Sciatic nerve (tissue), 2 donors: ENCODE measurements at places on chromosomes 7 and 10. TPM values are rescaled to one million over a fixed set of nuclear protein-coding genes. Genes with fewer than 3 reads are reported as not detected.

DNA sequence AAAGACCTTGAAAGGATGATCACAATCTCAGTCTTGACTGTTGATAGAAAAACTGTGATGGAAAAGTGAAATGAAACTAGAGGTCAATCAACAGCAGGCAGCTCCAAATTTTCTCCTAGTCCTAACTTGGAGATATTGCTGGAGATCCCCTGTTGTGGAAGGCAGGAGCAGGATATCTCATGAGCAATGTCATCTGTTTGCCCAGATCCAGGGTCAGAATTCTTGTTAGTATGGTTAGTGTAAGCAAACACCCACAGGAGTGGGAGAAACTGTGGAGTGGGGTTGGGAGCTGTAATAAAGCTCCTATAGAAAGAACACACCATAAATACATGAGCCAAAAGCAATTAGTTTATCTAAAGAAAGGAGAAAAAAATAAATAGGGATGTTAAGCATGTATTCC, 169.0 kb downstream of the AKR1D1 start:
- no peak for DNase-seq

- DNase-seq: no peak
These were observed 440.2 kb downstream of the HTR7 start for GRCh38 chr10:90417476-90418210.

GRCh38 chr7:117021366-117021765, 68.1 kb downstream of the ST7 start:
- DNase-seq: no peak

TMEM176B gene
- 78.8 TPM for total RNA-seq

- DNase-seq: no peak
These were observed 714.3 kb downstream of the ANKRD7 start for GRCh38 chr7:118938845-118939244.

MRLN gene
- total RNA-seq: not detected

GRCh38 chr10:121631365-121632029, 33.3 kb upstream of the FGFR2 start:
- no peak for DNase-seq

DNA sequence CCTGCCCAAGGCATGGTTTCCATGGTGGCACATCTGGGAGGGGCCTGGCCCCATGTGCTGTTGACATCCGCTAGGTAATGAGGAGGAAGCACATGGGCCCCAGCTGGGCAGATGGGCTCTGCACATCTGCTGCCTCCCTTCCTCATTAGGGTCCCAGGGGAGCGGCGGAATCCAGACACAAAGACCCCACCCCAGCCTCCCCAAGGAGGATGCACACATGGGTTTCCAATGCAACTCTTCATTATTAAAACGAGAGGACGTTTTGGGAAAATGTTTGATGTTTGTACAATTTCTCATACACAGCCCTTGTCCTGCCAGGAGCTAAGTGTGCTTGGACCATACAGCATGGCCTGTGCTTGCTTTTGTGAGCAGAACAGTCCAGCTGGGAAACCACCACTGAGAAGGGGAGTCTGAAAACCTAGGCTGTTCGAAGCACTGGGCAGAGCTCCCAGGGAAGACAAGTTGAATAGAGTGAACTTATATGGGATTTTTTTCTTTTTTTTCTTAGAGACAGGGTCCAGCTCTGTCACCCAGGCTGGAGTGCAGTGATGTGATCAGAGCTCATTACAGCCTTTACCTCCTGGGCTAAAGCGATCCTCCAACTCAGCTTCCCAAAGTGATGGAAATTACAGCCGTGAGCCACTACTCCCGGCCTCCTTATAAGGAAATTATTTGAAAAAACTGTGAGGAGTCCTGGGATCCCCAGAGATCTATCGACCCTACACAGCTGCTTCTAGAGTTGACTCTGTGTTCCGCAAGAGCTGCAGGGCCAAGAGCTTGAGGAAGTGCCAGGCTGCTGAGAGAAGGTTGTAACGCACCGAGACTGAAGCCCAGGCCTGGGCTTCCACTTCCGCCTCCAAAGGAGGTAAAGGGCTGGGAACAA, 23.4 kb downstream of the FAM107B start:
- peak; percentile 66 for DNase-seq

- DNase-seq: no peak
These were observed 32.8 kb downstream of the BICC1 start for GRCh38 chr10:58545427-58545826.

PRLHR gene
- total RNA-seq: not detected

DNA sequence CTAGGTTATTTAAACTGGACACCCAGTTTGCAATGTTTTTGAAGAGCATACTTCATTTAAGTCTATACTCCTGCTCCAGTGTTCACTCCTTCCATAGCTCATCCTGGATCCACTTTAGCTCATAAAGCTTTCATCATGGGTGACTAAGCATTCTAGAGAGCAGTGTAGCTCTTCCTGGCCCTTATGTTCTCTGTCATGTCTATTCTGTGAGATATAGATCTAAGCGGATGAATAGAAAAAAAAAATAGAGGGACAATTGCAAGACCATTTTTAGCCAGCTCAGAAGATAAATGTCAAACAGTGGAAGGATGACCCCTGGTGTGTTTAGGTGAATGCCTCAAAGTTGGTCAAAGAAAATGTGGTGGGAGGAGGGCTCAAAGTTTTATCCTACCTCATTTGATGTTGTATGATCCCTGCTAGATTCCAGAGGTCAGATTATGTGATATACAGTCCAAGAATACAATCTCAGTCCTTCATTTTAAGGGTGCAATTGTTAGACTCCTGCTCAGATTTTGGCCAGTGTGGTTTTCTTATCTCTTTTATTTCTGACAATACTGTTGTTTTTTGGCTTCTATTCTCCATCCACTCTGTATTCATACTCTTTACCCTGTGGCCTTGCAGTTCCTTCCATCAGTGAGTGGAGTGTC, 7.5 kb upstream of the HECW1 start:
- no peak for DNase-seq

DNA sequence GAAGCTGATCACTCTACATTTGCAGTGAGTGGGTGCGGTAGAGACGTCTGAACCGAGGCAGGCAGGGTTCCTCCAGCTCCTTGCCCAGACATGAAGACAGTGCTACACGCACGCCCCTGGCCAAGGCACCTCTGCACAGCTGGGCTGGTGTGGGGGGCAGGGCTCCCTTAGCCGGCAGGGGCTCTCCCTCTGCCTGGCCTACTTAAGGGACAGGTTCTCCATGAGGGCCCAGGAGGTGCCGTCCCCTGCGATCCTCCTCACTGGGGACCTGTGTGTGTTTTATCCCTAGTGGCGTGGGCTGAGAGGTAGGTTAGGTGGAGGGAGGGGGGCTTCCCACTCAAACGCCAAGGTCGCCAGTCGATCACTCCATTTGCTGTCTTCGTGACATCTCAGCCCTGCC, 35.3 kb downstream of the IL15RA start:
- DNase-seq: no peak

TFPI2 gene
- total RNA-seq: 4.1 TPM

- DNase-seq: no peak
These were observed 160.5 kb downstream of the SND1 start for GRCh38 chr7:127812540-127812939.

DNA sequence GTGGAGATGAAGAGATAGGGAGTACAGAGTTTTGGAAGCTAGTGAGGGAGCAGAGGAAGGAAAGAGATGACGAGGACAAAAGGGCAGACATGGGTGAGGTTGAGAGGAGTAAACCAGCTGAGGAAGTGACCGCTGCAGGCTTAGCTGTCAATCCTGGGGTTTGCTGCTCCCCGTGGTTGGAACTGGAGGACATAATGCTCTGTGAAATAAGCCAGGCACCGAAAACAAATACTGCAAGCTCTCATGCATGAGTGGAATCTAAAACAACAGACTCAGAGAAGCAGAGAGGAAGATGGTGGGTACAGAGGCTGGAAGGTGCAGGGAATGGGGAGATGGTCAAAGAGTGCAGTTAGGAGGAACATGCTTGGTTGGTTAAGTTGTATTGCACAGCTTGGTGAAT, 482.2 kb upstream of the C7orf33 start:
- DNase-seq: no peak

IL2RA gene
- 1.1 TPM for total RNA-seq
